CD4-positive, CD25-positive, alpha-beta regulatory T cell (primary cell): ENCODE measurements at places on chromosomes 13 and 19.

DNA sequence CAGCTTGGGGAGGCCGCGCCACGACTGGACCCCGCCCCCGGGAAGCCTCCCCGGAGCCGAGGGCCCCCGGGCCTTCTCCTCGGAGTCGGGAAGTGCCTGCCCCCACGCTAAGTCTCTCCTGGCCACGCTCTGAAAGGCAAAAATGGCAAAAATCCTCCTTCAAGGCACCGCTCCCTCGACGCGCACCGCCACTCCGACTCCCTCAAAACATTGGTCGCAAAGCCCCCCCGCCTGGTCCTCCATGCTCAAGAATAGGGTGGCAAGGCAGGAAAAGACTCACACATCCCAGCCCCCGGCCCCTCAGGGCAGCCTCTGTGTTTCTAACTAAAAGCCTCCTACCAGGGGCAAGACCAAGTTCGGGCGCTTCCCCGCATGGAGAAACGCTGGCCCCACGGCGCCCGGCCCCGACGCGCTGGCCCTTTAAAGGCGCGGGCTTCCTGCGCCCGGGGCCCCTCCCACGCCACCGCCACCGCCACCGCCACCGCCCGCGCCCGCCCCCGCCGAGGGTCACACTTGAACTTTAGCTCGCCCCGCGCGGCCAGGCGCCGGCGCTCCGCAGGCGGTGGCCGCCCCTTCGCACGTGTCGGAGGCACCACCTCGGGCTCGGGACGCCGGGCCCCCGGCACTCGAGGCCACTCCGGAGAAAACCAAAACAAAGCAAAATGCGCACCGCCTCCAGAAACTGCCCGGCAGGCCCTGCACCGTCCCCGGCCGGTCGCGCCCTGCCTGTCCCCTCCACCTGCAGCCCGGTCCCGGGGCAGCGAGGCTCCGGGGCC lies 1.9 kb downstream of the FOXO1 start:
- peak; percentile 82 for DNase-seq
- peak overlapping the region; percentile 95 for H3K4me3 ChIP-seq
- H3K27me3 ChIP-seq = no peaks in the 10 kb centered on the region
- H3K36me3 ChIP-seq = peaks cover 3% of the 10 kb centered on the region

- DNase-seq = no peak
- H3K27ac ChIP-seq = no peak overlapping the region
- H3K4me1 ChIP-seq = peaks cover 19% of the 10 kb centered on the region
Observed at GRCh38 chr13:30798776-30799355, 63.5 kb downstream of the ALOX5AP start.

DNA sequence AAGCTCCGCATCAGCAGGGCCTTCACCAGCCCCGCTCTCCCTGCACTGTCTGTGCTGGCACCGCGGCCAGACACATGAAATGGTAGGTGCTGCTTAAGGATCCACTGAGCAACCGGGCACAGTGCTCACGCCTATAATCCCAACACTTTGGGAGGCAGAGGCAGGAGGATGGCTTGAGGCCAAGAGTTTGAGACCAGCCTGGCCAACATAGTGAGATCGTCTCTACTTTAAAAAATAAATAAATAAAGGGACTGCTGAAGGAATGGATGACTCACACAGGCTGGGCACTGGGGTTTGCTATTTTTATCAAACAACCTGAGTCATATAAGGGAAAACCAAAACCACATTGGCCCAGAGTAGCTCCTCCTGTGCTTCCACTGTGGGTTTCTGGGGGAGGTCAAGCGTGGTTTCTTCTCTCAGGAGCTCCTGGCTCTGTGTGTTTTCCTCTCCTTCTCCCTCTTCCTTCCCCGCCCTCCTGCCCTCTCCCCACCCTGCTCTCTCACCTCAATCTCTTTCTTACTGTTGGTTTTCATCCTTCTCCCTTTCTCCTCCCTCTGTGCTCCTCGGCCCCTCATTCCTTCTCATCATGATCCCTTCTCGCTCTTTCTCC lies 21.3 kb downstream of the VRK3 start:
- no peaks in the 10 kb centered on the region for H3K27me3 ChIP-seq
- no peak overlapping the region for H3K4me3 ChIP-seq
- H3K4me1 ChIP-seq = no peaks in the 10 kb centered on the region
- H3K27ac ChIP-seq = no peak overlapping the region
- no peak for DNase-seq

DNA sequence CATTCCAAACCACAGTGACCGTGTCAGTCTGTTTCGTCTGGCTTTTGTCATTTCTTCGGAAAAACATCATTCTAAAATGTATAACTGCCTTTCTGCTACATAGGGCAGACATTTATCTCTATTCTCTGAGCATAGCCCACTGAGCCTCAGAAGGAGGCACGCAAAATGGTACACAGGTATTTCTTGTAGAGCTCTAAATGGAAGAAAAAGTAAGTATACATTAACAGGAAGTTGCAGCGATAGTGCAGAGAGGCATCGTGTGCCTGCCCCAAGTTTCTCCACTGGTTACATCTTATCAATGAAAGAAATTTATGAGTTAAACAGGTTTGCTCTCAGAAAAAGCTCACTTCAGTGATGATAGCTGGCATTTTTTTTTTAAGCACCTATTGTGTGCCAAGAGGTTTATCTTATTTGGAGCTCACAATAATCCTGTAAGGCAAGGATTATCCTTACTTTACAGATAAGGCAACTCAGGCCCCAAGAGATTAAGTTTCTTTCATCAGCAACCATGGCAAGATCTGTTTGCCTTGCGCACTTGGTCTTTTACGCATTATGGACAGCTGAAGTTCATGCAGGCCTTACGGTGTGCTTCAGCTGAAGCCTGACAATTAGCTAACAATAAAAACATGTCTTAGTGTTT lies 1.2 kb upstream of the RCBTB2 start:
- peaks cover 28% of the 10 kb centered on the region for H3K4me1 ChIP-seq
- peak overlapping the region; percentile 29 for H3K4me3 ChIP-seq
- no peaks in the 10 kb centered on the region for H3K27me3 ChIP-seq
- DNase-seq = no peak
- peak overlapping the region; percentile 95 for H3K27ac ChIP-seq

DNA sequence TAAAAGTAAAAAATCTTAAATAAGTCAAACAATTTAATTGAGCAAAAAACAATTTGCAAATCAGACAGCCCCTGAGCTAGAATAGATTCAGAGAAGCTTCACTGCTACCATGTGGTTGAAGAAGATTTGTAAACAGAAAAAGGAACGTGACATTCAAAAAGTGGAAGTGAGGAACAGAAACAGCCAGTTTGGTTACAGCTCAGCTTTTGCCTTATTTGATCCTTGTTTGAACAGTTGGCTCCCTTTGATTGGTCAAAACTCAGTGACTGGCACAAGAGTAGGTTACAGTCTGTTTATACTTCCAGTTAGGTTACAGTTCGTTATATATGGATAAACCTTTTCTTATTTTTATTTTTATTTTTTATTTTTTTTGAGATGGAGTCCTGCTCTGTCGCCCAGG lies 5.8 kb downstream of the ZNF221 start:
- H3K36me3 ChIP-seq = no peaks in the 10 kb centered on the region
- no peaks in the 10 kb centered on the region for H3K27me3 ChIP-seq
- no peak for DNase-seq
- H3K4me3 ChIP-seq = no peak overlapping the region
- H3K27ac ChIP-seq = no peak overlapping the region

DNA sequence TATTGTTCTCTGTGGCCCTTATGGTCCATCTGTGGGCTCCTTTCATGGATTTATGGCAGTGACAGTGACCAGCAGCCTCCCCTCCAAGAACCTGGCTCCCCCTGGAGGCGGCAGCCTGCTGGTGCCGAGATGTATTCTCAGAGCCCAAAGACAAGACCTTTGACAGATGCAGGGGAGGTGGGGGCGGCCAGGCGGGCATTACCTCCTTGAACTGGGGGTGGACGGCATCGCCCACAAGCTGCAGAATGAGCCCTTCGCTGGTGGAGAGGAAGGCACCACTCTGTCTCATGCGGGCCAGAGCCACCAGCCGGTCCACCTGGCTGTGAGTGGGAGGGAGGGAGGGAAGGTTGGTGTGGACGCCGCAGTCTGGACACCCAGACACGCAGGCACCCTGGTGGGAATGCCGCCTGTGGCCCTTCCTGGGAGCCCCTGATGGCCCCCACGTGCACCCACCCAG lies 6.6 kb downstream of the ISOC2 start:
- H3K36me3 ChIP-seq = no peaks in the 10 kb centered on the region
- H3K27me3 ChIP-seq = peaks cover 2% of the 10 kb centered on the region
- H3K4me3 ChIP-seq = no peak overlapping the region
- peak; percentile 21 for DNase-seq
- H3K4me1 ChIP-seq = peaks cover 16% of the 10 kb centered on the region
- H3K27ac ChIP-seq = no peak overlapping the region

DNA sequence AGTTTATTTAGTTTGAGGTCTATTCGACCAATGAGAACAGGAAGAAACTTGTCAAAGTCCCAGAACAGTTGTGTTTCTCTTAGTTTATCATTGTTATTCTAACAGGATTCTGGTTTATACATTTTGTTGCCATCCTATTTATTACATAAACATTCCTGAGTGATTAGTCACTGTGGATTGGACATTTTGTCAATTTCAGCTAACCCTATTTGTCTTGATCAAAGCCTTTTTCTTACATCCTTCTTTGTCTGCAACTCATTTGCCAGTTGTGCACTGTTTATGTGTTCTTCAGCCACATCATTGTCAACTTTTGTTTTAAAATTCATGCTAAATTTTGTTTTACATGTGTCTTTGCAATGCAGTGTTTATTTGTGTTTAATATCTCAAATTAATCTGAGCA lies 886.0 kb upstream of the SLC10A2 start:
- no peaks in the 10 kb centered on the region for H3K27me3 ChIP-seq
- no peak overlapping the region for H3K4me3 ChIP-seq
- H3K36me3 ChIP-seq = no peaks in the 10 kb centered on the region

GRCh38 chr19:34276614-34277013 lies 22.3 kb downstream of the GARRE1 start:
- no peaks in the 10 kb centered on the region for H3K27me3 ChIP-seq
- DNase-seq = no peak
- H3K4me1 ChIP-seq = peaks cover 12% of the 10 kb centered on the region
- H3K4me3 ChIP-seq = no peak overlapping the region
- no peak overlapping the region for H3K27ac ChIP-seq
- H3K36me3 ChIP-seq = peaks cover 5% of the 10 kb centered on the region

- peak; percentile 52 for DNase-seq
- H3K27ac ChIP-seq = peak overlapping the region; percentile 86
- H3K36me3 ChIP-seq = no peaks in the 10 kb centered on the region
- H3K4me3 ChIP-seq = peak overlapping the region; percentile 77
Observed at GRCh38 chr19:11963566-11964355, 1.1 kb upstream of the ZNF763 start.

DNA sequence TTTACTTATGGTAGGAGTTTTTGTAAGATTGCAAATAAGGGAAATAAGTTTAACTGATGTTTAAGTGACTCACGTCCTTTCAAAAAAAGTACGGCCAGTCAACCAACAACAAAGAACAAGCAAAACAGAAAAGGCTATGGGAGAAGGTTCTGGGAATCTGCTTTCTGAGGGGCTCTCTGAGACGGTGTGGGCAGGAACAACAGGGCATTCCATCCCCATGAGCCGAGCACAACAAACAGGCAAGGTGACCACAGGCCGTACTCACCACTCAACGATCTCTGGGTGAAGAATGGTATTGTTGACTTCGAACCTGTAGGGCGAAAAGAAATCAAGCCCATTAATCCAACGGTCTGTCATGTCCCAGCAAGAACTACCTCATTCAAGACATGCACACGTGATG lies 43.8 kb downstream of the PEPD start:
- H3K27me3 ChIP-seq = no peaks in the 10 kb centered on the region
- H3K36me3 ChIP-seq = peaks cover 10% of the 10 kb centered on the region
- H3K4me3 ChIP-seq = no peak overlapping the region
- H3K4me1 ChIP-seq = no peaks in the 10 kb centered on the region

GRCh38 chr13:47121092-47121763 lies 224.4 kb upstream of the HTR2A start:
- DNase-seq = no peak
- no peaks in the 10 kb centered on the region for H3K27me3 ChIP-seq
- H3K36me3 ChIP-seq = no peaks in the 10 kb centered on the region
- H3K27ac ChIP-seq = no peak overlapping the region
- H3K4me1 ChIP-seq = no peaks in the 10 kb centered on the region

DNA sequence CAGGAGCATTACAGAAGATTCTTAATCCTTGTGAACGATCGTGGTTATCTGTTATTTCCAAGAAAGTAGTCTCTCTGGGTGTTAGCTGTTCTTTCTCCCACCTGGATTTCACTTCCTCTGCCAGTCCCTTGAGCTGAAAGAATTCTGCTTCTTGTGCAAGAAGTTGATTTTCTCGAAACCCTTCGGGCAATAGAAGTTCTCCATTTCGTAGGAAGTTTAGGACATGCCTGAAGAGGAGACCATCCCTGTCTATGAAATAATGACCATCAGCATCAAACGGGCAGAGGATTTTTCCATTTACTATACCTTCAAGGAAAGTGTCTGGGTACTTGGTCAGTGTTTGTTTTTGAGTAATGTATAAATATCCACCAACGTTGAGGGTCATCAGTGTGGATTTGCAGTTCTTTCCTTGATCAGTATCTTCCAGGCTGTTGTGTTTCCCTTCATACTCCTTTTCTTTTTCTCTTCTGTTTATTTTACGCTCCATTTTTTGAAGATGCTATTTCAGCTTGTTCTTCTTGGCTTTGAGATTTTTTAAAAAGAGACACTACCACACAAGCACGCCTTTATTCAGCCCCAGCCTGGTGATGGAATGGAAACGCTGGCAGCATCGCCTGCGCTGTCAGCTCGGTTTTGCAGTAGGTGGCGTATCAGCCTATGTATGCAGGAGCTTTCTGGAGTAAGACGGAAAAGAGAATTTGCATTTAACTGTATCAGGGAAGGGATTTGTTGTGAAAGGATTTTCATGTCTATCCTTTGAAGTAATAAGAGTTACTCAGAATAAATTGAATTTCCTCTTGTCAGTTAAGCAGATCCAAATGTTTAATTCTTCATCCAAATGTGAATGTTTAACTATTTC lies 6.5 kb downstream of the KCTD4 start:
- H3K27ac ChIP-seq = no peak overlapping the region
- DNase-seq = no peak
- H3K4me1 ChIP-seq = no peaks in the 10 kb centered on the region

- no peak for DNase-seq
- H3K4me3 ChIP-seq = no peak overlapping the region
- no peaks in the 10 kb centered on the region for H3K4me1 ChIP-seq
Observed at GRCh38 chr13:93859716-93860115, 619.8 kb downstream of the DCT start.

GRCh38 chr13:19185086-19185864 lies 3.7 kb upstream of the TUBA3C start:
- H3K36me3 ChIP-seq = no peaks in the 10 kb centered on the region
- H3K4me3 ChIP-seq = no peak overlapping the region
- H3K27me3 ChIP-seq = no peaks in the 10 kb centered on the region
- no peak for DNase-seq
- H3K4me1 ChIP-seq = no peaks in the 10 kb centered on the region

GRCh38 chr13:97307118-97307881 lies 85.2 kb downstream of the MBNL2 start:
- H3K27me3 ChIP-seq = no peaks in the 10 kb centered on the region
- H3K27ac ChIP-seq = no peak overlapping the region
- H3K4me1 ChIP-seq = peaks cover 4% of the 10 kb centered on the region
